Neural crest cell (in vitro differentiated cells): ENCODE measurements at places on chromosomes 6 and 20.

- no peak overlapping the region for H3K4me3 ChIP-seq
- peaks cover 3% of the 10 kb centered on the region for H3K4me1 ChIP-seq
- H3K36me3 ChIP-seq: no peaks in the 10 kb centered on the region
- no peak for DNase-seq
- H3K27me3 ChIP-seq: no peaks in the 10 kb centered on the region
- no peak overlapping the region for H3K27ac ChIP-seq
These were observed 482.0 kb upstream of the POU3F2 start for GRCh38 chr6:98352348-98352747.

DNA sequence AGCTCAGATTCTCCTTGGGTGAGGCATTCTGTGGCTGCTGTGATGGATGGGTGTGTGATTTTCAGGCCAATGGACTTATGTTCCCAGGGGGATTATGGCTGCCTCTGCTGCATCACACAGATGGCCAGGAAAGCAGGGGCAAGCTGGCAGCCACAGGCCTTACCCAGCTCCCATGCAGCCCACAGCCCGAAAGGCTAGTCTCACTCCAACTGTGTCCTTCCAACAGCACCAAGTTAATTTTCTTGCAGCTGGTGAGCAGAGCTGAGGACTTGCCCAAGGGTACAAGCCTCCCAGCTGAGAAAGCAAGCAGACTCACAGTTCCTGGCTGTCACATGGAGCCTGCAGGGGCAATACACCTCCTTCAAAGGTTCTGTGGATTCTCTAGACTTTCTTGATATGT is 155.2 kb upstream of the KHDRBS2 start:
- H3K4me3 ChIP-seq: no peak overlapping the region

DNA sequence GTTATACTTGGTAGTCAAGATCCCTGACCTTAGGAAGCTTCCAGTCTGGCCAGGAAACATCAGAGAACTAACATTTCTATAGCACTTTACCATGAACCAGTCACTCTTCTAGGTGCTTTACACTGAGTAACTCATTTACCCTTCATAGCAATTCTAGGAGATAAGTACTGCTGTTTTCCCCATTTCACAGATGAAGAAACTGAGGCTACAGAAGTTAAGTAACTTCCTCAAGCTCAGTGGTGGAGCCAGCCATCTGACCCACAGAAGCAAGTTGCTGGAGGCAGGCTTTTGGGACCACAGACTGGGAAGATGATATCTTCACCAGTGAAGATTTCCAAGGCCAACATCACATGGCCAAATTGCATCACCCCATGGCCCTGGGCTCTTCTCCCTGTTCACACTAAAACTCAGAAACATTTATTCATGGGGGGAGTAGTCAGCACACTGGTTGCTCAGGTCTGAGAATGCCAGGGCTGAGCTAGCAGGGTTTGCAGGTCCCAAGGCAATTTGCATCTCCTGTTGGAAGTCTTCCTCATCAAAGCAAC is 70.3 kb downstream of the UNC5CL start:
- no peak overlapping the region for H3K4me3 ChIP-seq
- no peak for DNase-seq
- no peaks in the 10 kb centered on the region for H3K36me3 ChIP-seq
- H3K4me1 ChIP-seq: no peaks in the 10 kb centered on the region
- H3K27me3 ChIP-seq: peaks cover 6% of the 10 kb centered on the region

DNA sequence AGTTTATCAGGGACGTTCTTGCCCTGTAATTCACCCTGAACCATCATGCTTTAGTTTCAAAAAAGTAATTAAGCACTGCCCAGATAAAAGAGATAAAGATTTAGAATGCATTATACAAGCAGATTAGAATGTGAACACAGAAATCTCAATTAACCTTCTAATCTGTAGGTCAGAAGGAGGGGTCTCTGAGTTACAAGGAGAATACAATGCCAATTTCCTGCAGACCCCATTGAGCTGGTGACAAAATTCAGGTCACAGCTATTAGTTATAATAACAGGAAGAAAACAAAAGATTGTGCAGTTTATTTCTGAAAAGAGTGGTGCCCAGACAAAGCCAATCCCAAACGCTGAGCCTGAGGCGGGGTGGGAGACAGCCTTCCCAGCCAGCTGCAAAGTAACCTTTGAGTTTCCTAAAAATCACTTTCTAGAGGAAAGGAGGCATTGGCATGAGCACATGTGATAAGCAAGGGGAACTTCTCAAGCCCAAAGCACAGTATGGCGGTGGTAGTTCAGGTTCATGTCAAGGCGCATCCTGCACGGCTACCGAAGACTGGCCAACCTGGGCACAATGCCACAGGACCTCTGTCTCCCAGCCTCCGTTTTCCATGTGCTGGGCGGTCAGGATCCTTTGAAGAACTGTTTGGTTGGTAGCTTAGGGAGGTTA is 192.5 kb downstream of the TTLL2 start:
- H3K27ac ChIP-seq: no peak overlapping the region
- no peaks in the 10 kb centered on the region for H3K27me3 ChIP-seq
- peaks cover 9% of the 10 kb centered on the region for H3K4me1 ChIP-seq
- DNase-seq: no peak
- H3K4me3 ChIP-seq: no peak overlapping the region
- H3K36me3 ChIP-seq: no peaks in the 10 kb centered on the region

DNA sequence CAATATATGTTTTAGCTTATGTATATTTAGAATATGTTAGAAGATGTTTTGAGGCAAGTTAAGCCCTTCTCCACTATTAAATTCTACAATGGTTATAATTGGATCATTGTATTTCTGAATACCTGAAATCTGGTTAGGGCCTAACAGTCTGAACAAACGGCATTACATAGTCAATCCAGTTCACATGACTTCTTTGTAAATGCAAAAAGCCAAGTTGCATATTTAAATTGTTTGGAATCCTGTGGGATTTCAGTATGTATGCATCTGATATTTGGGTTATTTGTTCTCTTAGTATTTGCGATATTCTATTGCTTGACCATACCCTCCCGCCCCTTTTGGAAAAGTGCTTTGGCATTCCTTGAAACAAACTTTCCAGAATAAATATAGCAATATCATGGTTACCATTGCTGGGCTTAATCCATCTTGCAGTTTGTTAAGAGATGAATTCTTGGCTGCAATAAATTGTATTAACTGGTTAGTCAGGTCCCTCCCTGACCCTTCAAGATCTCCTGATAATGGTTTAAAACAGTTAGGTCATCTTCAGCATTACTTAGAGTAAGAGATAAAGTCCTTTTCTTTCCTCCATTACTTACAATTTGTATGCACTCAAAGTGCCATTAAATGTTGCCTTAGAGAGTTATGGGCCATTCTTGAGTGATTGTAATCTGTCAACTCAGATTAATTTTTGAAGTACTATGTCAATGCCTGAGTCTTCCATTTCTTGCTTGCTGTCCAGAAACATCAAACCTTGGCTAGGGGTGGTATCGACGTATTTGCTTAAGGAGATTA is 36.5 kb downstream of the LRRC1 start:
- H3K27me3 ChIP-seq: no peaks in the 10 kb centered on the region
- no peak overlapping the region for H3K4me3 ChIP-seq
- H3K27ac ChIP-seq: no peak overlapping the region
- no peak for DNase-seq
- no peaks in the 10 kb centered on the region for H3K36me3 ChIP-seq

DNA sequence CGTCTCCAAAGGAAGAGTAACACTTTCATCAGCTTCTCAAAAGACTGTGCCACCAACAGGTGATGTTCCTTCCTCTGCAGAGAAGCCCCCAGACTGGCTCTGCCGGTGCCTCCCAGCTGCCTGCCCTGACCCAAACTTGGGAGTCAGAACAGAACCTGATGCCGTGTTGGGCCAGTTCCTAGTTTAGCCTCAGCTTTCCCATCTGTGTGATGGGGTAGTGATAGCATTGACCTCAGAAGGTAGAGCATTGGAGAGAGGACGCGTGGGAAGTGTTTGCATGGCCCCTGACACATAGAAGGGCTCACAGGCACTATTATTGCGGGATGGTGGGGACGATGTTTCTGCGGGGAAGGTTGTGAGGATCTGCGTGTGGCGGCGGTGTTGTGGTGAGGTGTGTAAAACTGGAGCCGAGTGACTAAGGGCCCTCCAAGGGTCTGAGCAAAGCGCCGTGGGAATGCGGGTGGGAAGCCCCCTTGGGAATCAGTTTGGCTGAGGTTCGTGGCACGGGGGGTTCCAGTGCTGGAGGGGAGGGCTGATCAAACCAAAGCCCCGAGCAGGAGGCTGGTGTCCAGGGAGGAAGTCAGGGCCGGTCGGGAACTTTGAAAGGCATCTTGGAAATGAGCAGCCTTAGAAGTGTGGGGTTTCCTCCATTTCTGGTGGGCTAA is 1.7 kb downstream of the NTSR1 start:
- H3K36me3 ChIP-seq: no peaks in the 10 kb centered on the region
- H3K27me3 ChIP-seq: peaks cover 68% of the 10 kb centered on the region
- no peak overlapping the region for H3K27ac ChIP-seq
- no peak overlapping the region for H3K4me3 ChIP-seq
- no peaks in the 10 kb centered on the region for H3K4me1 ChIP-seq

- no peaks in the 10 kb centered on the region for H3K27me3 ChIP-seq
- no peaks in the 10 kb centered on the region for H3K4me1 ChIP-seq
- no peak for DNase-seq
- no peak overlapping the region for H3K4me3 ChIP-seq
These were observed 62.0 kb upstream of the FAM184A start for GRCh38 chr6:119140196-119141140.

- no peak for DNase-seq
- peaks cover 15% of the 10 kb centered on the region for H3K4me1 ChIP-seq
- H3K4me3 ChIP-seq: no peak overlapping the region
- no peak overlapping the region for H3K27ac ChIP-seq
- no peaks in the 10 kb centered on the region for H3K27me3 ChIP-seq
These were observed 5.5 kb downstream of the ADRM1 start for GRCh38 chr20:62308102-62308822.

DNA sequence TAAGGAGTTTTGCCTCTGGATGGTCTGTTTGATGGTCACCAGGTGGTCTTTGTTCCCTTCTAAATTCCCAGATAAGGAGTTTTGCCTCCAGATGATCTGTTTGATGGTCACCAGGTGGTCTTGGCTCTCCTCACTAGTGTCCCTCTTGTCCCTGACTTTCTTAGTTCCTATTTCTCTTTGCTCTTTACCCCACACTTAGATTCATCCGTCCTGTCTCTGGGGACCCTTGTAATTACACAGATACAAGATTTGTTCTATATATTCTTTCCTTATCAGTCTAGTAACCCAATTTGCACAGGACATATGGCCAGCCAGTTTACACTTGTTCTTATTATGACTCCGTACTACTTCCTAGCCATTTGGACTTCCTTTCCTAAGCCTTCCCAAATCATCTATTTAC is 84.0 kb upstream of the B3GAT2 start:
- peaks cover 20% of the 10 kb centered on the region for H3K4me1 ChIP-seq
- DNase-seq: no peak
- H3K4me3 ChIP-seq: no peak overlapping the region
- H3K27ac ChIP-seq: no peak overlapping the region

DNA sequence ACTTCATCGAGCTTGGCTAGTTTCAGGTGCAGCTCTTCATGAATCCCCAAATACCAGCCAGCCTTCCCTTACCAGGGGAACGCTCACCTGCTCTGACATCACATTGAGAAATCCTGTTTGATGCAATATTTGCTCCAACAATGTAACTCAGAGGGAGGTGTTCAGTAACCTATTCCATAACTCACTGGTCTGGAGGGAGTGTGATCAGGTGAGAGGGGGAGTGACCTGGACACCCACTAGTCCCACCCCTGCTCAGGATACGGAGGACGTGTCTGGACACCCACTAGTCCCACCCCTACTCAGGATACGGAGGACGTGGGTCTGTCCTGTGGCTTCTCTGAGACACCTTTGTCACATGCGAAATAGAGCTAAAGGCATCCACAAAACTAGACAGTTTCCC is 70.3 kb downstream of the HUS1B start:
- H3K4me1 ChIP-seq: peaks cover 17% of the 10 kb centered on the region
- peaks cover 13% of the 10 kb centered on the region for H3K36me3 ChIP-seq
- no peak overlapping the region for H3K4me3 ChIP-seq
- peaks cover 6% of the 10 kb centered on the region for H3K27me3 ChIP-seq
- no peak for DNase-seq
- H3K27ac ChIP-seq: no peak overlapping the region

- H3K4me1 ChIP-seq: no peaks in the 10 kb centered on the region
- no peaks in the 10 kb centered on the region for H3K36me3 ChIP-seq
- H3K27ac ChIP-seq: no peak overlapping the region
These were observed 8.7 kb downstream of the TRIB3 start for GRCh38 chr20:389220-389619.

DNA sequence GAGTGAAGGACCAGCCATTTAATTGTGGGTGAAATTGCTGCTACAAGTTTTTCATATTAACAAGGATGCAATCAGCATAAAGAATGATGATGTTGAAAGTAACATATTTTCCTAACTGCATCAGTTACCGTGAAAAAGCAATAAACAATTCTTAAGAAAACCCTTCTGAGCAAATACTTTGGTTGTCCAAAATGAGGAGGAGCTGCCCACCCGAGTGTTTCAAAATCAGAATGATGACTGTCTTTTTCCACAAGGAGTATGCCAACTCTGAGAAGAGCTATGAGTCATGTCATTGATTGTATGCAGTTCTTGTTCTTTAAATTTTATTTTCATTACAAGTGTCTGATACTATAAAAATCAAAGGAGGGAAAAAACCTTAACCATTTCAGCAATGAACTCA is 470.5 kb downstream of the COL12A1 start:
- no peak overlapping the region for H3K27ac ChIP-seq
- peaks cover 29% of the 10 kb centered on the region for H3K4me1 ChIP-seq
- H3K27me3 ChIP-seq: no peaks in the 10 kb centered on the region
- peaks cover 6% of the 10 kb centered on the region for H3K36me3 ChIP-seq

DNA sequence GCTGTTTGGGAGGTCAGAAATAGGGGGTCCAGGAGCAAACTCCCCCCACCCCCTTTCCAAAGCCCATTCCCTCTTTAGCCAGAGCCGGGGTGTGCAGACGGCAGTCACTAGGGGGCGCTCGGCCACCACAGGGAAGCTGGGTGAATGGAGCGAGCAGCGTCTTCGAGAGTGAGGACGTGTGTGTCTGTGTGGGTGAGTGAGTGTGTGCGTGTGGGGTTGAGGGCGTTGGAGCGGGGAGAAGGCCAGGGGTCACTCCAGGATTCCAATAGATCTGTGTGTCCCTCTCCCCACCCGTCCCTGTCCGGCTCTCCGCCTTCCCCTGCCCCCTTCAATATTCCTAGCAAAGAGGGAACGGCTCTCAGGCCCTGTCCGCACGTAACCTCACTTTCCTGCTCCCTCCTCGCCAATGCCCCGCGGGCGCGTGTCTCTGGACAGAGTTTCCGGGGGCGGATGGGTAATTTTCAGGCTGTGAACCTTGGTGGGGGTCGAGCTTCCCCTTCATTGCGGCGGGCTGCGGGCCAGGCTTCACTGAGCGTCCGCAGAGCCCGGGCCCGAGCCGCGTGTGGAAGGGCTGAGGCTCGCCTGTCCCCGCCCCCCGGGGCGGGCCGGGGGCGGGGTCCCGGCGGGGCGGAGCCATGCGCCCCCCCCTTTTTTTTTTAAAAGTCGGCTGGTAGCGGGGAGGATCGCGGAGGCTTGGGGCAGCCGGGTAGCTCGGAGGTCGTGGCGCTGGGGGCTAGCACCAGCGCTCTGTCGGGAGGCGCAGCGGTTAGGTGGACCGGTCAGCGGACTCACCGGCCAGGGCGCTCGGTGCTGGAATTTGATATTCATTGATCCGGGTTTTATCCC is at the start of gene VEGFA:
VEGFA (plus strand) TSS at position 686 of the 846 bp plus-strand sequence.
- H3K4me3 ChIP-seq: peak within 1 kb of the TSS; percentile 98
- DNase-seq: peak; percentile 96
- peak within 1 kb of the TSS; percentile 82 for H3K27ac ChIP-seq

GRCh38 chr6:107321793-107322192 is 137.6 kb downstream of the PDSS2 start:
- H3K36me3 ChIP-seq: peaks cover 3% of the 10 kb centered on the region
- H3K4me1 ChIP-seq: peaks cover 10% of the 10 kb centered on the region
- no peak overlapping the region for H3K4me3 ChIP-seq
- DNase-seq: no peak

- no peaks in the 10 kb centered on the region for H3K27me3 ChIP-seq
- DNase-seq: no peak
- no peaks in the 10 kb centered on the region for H3K4me1 ChIP-seq
- H3K36me3 ChIP-seq: peaks cover 6% of the 10 kb centered on the region
- H3K4me3 ChIP-seq: no peak overlapping the region
These were observed 9.3 kb upstream of the RNGTT start for GRCh38 chr6:88972504-88973423.
